ENCODE measurements at places on chromosomes 1 and 21. TPM values are rescaled to one million over a fixed set of nuclear protein-coding genes. Genes with fewer than 3 reads are reported as not detected.

Gene SPRR2A
- not detected for total RNA-seq

Gene RHBDL2
- total RNA-seq, result not detected

Gene TNFRSF9
- 0.96 TPM for total RNA-seq

Gene CD84
- total RNA-seq, result not detected

Gene MIS18A
- total RNA-seq, result 7.2 TPM

Gene CD5L
- not detected for total RNA-seq

Gene PAFAH2
- total RNA-seq, result 5.6 TPM

Gene MATN1
- total RNA-seq, result under 0.01 TPM

Gene BMP8B
- total RNA-seq, result under 0.01 TPM

Gene B3GALT5
- total RNA-seq, result 0.10 TPM

Gene AMY1C
- total RNA-seq, result not detected

Gene EDARADD
- total RNA-seq, result not detected

Gene DNAJC28
- 2.4 TPM for total RNA-seq

Gene LCE3A
- total RNA-seq, result not detected

Gene CDA
- 0.98 TPM for total RNA-seq

Gene AADACL3
- total RNA-seq, result not detected

Gene HNRNPU
- 343 TPM for total RNA-seq

Gene OR2L2
- under 0.01 TPM for total RNA-seq

Gene PPM1J
- total RNA-seq, result 0.98 TPM

Gene SPRR1B
- not detected for total RNA-seq

Gene CD1E
- not detected for total RNA-seq

Gene ZNF697
- 24.5 TPM for total RNA-seq

Gene UMODL1
- not detected for total RNA-seq

Gene RGS7
- total RNA-seq, result 2.3 TPM

Gene RGSL1
- not detected for total RNA-seq

Gene KCNJ6
- not detected for total RNA-seq

Gene KIF17
- 11.8 TPM for total RNA-seq

Gene TMPRSS2
- total RNA-seq, result not detected

Gene GBP3
- total RNA-seq, result 14.0 TPM

Gene KDF1
- not detected for total RNA-seq

Gene TMCC2
- total RNA-seq, result 2.0 TPM

Gene FALEC
- not detected for total RNA-seq

Gene CACHD1
- total RNA-seq, result 7.8 TPM

Gene LRRC71
- 0.33 TPM for total RNA-seq

Gene BCAR3
- total RNA-seq, result 57.5 TPM

Gene MANEAL
- total RNA-seq, result 2.0 TPM

Measured in vein endothelial cell (primary cell).